ENCODE measurements at places on chromosomes 2 and 18. TPM values are rescaled to one million over a fixed set of nuclear protein-coding genes. Genes with fewer than 3 reads are reported as not detected.

- DNase-seq, result no peak
- no peak overlapping the region for H3K4me3 ChIP-seq
- no peak overlapping the region for H3K27ac ChIP-seq
- H3K27me3 ChIP-seq, result peaks cover 3% of the 10 kb centered on the region
Measured at GRCh38 chr2:128271911-128272600, 46.6 kb downstream of the HS6ST1 start.

GRCh38 chr2:3128786-3129185 is 248.8 kb downstream of the EIPR1 start:
- no peaks in the 10 kb centered on the region for H3K36me3 ChIP-seq
- H3K27me3 ChIP-seq, result no peaks in the 10 kb centered on the region
- DNase-seq, result no peak
- no peak overlapping the region for H3K27ac ChIP-seq

- no peaks in the 10 kb centered on the region for H3K36me3 ChIP-seq
Measured at GRCh38 chr2:12176623-12177454, 430.4 kb downstream of the LPIN1 start.

DNA sequence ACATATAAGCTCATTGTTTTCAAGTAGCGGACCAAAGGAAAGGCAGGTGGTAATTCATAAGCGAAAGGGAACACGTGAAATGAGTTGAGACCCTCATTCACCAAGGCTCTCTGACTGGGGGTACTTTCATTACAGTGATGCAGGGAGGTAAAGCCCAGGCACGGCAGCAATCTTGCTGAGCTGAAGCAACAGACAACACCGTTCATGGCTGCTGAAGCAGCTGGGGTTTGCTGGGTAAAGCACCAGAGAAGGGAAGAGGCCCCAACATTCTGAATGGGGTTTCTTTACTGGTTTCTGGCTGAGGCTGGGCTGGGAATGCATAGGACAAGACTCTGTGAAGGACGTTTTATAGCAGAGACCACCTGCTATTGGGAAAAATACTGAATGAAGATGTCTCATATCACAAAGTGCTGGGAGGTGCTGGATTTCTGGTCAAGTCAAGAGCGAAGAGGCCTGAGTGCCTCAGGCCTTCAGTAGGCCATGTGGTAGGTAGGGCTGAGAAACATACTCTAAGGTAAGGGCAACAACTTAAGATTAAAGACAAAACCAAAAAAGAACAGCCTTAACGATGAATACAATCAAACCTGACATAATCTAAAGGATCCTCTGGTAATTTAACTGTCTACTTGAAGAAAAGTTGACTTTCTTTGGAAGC is 324.7 kb upstream of the PIK3C3 start:
- H3K27me3 ChIP-seq, result no peaks in the 10 kb centered on the region
- H3K36me3 ChIP-seq, result no peaks in the 10 kb centered on the region
- no peak for DNase-seq
- peaks cover 8% of the 10 kb centered on the region for H3K4me1 ChIP-seq
- no peak overlapping the region for H3K4me3 ChIP-seq
- H3K27ac ChIP-seq, result no peak overlapping the region

GRCh38 chr18:3452750-3453539 is 3.0 kb downstream of the TGIF1 start:
- no peaks in the 10 kb centered on the region for H3K27me3 ChIP-seq
- H3K27ac ChIP-seq, result peak overlapping the region; percentile 72
- DNase-seq, result peak; percentile 44
- peaks cover 7% of the 10 kb centered on the region for H3K36me3 ChIP-seq

GRCh38 chr2:201151127-201151981 is 31.6 kb upstream of the CASP10 start:
- no peak overlapping the region for H3K4me3 ChIP-seq
- H3K36me3 ChIP-seq, result no peaks in the 10 kb centered on the region
- H3K27ac ChIP-seq, result no peak overlapping the region
- no peaks in the 10 kb centered on the region for H3K4me1 ChIP-seq
- H3K27me3 ChIP-seq, result no peaks in the 10 kb centered on the region
- DNase-seq, result no peak

DNA sequence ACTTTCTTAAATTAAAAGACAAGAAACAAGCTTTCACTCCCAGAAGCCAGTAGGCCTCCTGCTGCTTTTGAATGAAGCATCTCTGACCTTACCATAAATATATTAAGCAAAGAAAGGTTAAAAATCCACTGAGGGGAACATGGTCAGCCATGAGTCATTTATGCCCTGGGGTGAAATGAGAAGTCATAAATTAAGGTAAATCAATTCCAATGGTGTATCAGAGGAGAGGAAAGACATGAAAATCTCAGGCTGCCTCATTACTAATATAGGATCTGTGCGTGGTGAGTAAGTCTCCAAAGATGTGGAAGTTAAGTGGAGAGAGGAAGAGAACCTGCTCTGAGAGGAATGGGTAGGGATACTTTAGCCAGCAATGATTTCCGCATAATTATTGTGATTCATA is 292.3 kb upstream of the CHAC2 start:
- DNase-seq, result no peak
- H3K27me3 ChIP-seq, result no peaks in the 10 kb centered on the region
- no peaks in the 10 kb centered on the region for H3K36me3 ChIP-seq

GRCh38 chr2:137369106-137369505 is 595.2 kb upstream of the HNMT start:
- DNase-seq, result no peak
- H3K4me3 ChIP-seq, result no peak overlapping the region
- no peaks in the 10 kb centered on the region for H3K27me3 ChIP-seq
- H3K4me1 ChIP-seq, result no peaks in the 10 kb centered on the region
- H3K27ac ChIP-seq, result no peak overlapping the region

The GATA6 gene
- polyA plus RNA-seq, result not detected

- DNase-seq, result no peak
- no peaks in the 10 kb centered on the region for H3K36me3 ChIP-seq
- no peaks in the 10 kb centered on the region for H3K4me1 ChIP-seq
- H3K27me3 ChIP-seq, result 0 out of 2 replicates have a peak, but pooled peaks cover under 1% of the 10 kb centered on the region
- no peak overlapping the region for H3K4me3 ChIP-seq
Measured at GRCh38 chr2:232512602-232513001, 7.6 kb upstream of the PRSS56 start.

- H3K4me1 ChIP-seq, result no peaks in the 10 kb centered on the region
- H3K4me3 ChIP-seq, result no peak overlapping the region
- peaks cover 71% of the 10 kb centered on the region for H3K36me3 ChIP-seq
- no peak for DNase-seq
- H3K27ac ChIP-seq, result no peak overlapping the region
Measured at GRCh38 chr2:207589143-207589542, 36.1 kb downstream of the METTL21A start.

GRCh38 chr2:189083606-189084005 is 96.0 kb downstream of the COL5A2 start:
- no peak overlapping the region for H3K27ac ChIP-seq
- no peaks in the 10 kb centered on the region for H3K27me3 ChIP-seq
- no peak overlapping the region for H3K4me3 ChIP-seq
- DNase-seq, result no peak
- H3K4me1 ChIP-seq, result no peaks in the 10 kb centered on the region
- H3K36me3 ChIP-seq, result no peaks in the 10 kb centered on the region

DNA sequence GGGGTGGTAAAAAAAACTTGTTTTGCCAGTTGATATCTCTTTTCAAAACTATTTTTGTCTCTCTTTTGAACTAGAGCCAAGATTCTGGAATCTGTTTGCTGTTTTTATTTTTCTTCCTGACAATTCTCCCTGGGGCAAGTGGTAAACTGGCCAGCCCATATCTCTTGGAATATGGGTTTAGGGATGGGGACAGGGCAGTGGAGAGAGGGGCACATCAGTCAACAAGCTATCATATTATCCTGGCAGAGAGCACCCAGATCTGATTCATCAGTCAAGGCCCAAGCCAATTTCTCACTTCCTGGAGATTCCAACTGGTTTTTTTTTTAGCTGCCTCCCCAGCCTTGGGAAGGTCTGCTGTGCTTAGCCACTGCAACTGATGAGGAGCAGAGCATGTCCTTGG is 52.3 kb downstream of the ARHGAP28 start:
- no peak overlapping the region for H3K27ac ChIP-seq
- no peak overlapping the region for H3K4me3 ChIP-seq
- no peaks in the 10 kb centered on the region for H3K27me3 ChIP-seq
- H3K4me1 ChIP-seq, result peaks cover 5% of the 10 kb centered on the region
- H3K36me3 ChIP-seq, result no peaks in the 10 kb centered on the region
- no peak for DNase-seq

The EFR3B gene
- 3.4 TPM for polyA plus RNA-seq

- no peaks in the 10 kb centered on the region for H3K4me1 ChIP-seq
- H3K4me3 ChIP-seq, result no peak overlapping the region
- H3K36me3 ChIP-seq, result no peaks in the 10 kb centered on the region
- no peaks in the 10 kb centered on the region for H3K27me3 ChIP-seq
- H3K27ac ChIP-seq, result no peak overlapping the region
- no peak for DNase-seq
Measured at GRCh38 chr2:208798698-208799097, 392.1 kb downstream of the PTH2R start.

DNA sequence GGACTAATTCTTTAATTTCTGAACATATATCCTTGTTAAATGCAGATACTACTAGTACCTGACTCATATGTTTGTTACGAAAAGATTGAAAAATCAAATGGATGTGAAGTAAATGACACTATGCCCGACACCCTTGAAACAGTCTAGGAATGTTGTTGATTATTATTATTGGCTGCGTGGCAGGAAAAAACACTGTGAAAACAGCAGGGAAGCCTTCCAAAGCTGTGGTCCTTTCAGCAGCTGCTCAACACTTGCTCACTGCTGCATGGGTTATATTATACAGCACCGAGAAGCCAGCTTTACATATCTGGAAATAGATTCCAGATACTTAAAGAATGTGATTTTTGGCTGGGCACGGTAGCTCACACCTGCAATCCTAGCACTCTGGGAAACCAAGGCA is 26.5 kb downstream of the CRYGD start:
- H3K36me3 ChIP-seq, result no peaks in the 10 kb centered on the region
- no peak for DNase-seq
- no peak overlapping the region for H3K27ac ChIP-seq
- no peaks in the 10 kb centered on the region for H3K4me1 ChIP-seq

DNA sequence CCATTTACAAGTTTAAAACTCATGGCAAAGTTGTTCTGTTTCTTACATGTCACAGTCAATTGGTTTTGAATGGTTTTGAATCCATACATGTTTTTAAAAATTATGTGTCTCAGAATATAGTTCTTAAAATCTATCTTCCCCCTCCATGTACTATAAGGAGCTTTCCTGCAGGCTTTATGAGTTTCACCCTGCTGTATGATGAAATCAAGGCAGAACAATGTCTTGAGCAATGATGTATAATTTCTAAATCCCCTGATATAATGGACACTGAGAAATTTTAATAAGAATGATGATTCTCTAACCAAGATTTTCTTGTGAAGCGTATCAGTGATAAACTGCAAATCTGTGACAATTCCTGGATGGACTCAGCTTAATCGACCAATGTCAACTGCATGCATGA is 10.6 kb upstream of the ZNF516 start:
- H3K27ac ChIP-seq, result no peak overlapping the region
- no peaks in the 10 kb centered on the region for H3K27me3 ChIP-seq
- no peaks in the 10 kb centered on the region for H3K36me3 ChIP-seq
- H3K4me3 ChIP-seq, result no peak overlapping the region

DNA sequence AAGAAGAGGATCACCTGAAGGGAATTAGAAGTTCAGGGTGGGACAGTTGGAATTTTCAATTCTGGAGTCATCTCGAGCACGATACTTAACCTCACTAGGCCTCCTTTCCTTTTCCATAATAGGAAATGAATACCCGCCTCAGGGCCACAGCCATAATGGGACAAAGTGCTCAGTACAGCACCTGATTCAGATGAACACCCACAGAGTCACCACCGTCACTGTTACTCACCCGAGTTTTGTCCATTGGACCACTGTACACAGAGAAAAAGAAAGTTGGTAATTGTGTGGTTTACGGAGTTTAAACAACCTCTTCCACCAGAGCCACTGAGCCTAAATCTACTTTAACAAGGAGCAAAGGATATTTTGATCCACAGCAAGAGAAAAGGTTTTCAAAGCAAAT is 122.0 kb upstream of the NDUFV2 start:
- peaks cover 2% of the 10 kb centered on the region for H3K4me1 ChIP-seq
- no peaks in the 10 kb centered on the region for H3K36me3 ChIP-seq
- H3K4me3 ChIP-seq, result no peak overlapping the region
- DNase-seq, result no peak

- no peaks in the 10 kb centered on the region for H3K4me1 ChIP-seq
- no peaks in the 10 kb centered on the region for H3K36me3 ChIP-seq
- DNase-seq, result no peak
- no peak overlapping the region for H3K4me3 ChIP-seq
Measured at GRCh38 chr2:170739048-170739447, 23.9 kb downstream of the SP5 start.
